ENCODE measurements at places on chromosomes 6 and 20.

GRCh38 chr20:36784900-36785299 is 11.3 kb upstream of the DSN1 start:
- no peak for DNase-seq

GRCh38 chr6:136226027-136226673 is 24.0 kb downstream of the MTFR2 start:
- DNase-seq, result peak; percentile 64

GRCh38 chr6:36727505-36728021 is 29.9 kb downstream of the RAB44 start:
- DNase-seq, result peak; percentile 1

DNA sequence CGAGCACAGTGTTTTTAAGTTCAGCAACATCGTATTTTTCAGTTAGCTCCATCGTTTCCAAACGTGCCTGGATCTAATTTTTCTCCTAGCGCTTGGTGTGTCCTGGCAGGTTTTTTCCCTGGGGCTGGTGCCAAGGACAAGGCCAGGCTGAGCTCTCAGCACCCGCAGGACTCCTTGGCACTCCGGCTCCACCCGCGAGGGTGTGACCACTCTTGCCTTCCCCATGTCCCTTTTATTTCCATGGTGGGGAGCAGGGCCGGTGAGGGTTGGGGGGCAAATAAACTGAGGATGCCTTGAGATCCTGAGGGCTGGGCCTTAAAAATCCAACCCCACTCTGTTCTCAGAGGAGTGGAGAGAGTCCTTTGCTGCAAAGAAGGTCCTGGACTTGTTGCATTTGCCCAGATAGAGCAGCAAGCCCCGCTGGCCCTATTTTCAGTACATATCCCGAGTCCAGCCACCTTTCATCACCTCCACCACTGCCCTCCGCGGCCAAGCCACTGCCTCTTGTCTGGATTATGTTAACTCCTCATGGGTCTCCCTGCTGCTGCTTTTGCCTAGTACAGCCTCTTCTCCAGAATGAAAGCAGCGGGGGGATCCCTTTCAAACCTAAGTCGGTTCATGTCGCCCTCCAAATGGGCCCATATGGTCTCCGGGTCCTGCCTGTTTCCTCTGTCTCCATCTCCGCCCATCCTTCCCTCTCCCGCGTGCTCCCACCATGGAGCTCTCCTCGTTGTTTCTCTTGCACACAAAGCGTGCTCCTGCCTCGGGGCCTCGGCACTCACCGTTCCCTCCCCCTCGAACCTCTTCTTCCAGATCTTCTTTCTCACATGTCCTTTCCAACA is 4.5 kb upstream of the RAB44 start:
- no peak for DNase-seq

DNA sequence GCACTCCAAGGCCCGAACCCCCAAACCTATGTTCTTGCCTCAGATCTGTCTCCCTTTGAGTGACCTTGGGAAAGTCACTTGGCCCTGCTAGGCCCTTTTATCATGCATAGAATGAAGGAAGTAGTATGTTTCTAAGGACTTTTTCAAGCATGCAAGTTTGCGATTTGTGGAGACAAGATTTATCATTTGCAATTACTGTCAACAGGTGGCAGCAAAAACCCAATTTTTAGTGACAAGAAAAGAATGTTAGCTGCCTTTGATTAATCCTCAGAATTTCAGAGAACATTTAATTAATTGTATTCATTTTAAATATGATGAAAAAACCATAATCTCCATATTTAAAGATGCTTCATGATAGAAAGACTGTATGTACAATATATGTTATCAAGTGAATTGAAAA is 28.3 kb upstream of the PREP start:
- DNase-seq, result no peak

DNA sequence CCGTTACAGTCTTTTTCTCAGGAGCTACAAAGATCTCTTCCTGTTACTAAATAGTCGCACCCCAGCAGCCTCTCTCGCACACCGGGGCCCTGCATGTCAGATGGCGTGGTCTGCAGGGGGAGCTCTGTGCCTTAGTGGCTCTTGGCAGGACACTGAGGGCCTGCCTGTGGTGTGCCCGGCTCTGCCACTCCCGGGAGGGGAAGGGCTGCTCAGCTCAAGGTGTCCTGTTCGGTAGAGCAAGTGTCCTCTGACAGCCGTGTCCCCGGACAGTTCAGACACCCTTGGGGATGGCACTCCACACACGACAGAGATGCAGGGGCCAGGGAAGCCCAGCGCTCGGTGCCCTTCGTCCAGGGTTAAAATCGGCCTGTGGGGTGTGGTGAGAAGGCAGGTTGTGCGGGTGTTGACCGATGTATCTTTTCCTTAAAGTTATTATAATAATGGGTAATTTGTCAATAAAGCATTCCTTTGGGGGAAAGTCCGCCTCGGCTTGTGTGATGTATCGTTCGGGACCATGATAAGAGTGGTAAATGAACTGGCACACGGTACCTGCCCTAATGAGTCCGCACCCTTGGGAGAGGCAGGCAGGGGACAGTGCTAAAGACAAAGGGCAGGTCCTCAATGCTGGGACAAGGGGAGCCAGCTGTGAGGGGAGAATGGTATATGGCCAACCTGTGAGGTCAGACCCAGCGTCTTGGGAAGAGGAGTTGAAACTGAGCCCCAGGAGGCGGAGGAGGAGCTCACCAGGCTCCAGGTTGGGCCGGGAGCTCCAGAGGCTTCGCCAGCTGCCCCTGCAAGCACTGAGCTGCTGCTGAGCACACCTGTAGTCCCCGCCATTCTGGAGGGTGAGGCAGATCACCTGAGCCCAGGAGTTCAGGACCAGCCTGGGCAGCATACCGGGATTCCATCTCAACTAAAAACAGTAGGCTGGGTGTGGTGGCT is 3.6 kb upstream of the DNAJC5 start:
- no peak for DNase-seq

DNA sequence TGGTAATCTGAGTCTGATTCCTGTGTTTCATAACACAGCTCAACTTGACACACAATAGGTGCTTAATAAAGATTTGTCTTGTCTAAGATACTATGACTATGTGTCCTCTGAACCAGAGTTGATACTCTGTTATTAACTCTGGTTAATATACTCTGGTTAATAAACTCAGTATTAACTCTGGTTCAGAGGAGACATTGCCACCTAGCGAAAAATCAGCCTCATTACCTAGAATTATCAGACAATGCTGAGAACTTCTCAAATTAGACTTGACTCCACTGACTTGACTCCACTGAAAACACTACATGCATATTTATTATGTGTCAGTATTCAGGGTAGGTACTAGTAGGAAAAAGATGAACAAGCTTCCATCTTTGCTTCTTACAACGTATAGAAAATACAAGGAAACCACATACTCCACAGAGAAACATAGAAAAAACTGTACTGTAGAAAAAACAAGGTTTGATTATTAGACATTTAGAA is 73.9 kb downstream of the AHI1 start:
- DNase-seq, result peak; percentile 49

All from lung (tissue), 17 donors.